GM04504 (cell line): ENCODE measurements at places on chromosomes 5 and 9.

- peak; percentile 51 for DNase-seq
Measured at GRCh38 chr9:4077499-4078102, 222.3 kb downstream of the GLIS3 start.

DNA sequence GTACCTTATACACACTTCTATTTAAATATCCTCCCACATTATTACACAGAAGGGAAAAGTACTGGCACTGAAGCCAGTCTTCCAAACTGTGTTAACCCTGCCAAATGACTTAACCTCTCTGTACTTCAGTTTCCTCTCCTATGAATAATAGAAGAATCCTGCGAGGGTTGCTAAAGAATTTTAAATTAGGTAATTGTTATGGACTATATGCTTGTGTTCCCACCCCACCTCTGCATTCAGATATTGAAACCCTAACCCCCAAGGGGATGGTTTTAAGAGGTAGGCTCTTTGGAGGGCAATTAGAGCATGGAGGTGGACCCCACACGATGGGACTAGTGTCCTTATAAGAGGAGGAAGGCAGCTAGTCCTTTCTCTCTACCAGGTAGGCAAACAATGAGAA is 72.7 kb downstream of the TTLL11 start:
- no peak for DNase-seq

- DNase-seq, result no peak
Measured at GRCh38 chr5:95907067-95907705, 54.5 kb downstream of the ELL2 start.

DNA sequence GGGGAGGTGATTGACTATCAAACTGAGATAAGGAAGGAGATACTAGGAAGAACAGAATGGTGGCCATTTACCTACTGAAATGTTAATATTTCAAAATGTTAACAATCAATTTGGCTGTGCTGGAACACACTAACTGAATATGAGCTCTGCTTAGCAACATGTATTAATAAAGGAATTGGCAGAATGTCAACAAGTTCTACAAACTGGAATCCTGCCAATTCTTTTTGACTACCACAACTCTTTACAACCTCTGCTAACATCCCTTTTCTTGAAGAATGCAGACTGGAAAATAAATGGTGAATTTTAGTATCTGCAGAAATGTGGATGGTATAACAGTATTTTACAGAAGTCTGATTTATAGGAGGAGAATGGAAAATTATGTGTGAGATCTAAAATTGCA is 446.4 kb downstream of the ISL1 start:
- no peak for DNase-seq

- no peak for DNase-seq
Measured at GRCh38 chr9:96784021-96784420, 6.1 kb upstream of the ZNF510 start.

- no peak for DNase-seq
Measured at GRCh38 chr5:100900142-100900795, 2.8 kb downstream of the ST8SIA4 start.

- no peak for DNase-seq
Measured at GRCh38 chr9:104903609-104904008, 24.3 kb downstream of the ABCA1 start.

- DNase-seq, result no peak
Measured at GRCh38 chr5:54696931-54697330, 179.4 kb downstream of the SNX18 start.

DNA sequence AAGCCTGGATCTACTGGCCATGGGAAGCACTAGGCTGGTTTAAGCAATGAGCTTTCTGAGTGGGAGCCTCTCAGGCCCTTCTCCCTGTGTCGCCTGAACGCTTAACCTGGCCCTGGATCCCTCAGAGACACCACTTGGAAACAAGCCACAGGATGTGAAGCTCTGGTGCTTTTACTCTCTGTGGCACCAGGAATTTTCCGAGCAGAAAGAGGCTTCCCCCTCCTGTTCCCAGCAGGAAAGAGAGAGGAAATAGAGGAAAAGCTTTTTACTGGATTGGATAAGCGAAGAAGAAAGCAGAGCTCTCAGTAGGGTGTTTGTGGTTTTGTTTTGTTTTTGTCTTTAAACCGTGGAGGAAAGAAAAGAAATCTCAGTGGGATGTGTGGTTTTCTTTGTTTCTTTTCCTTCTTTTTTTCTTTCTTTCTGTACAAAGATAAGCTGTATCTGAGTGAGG is 34.5 kb downstream of the COL15A1 start:
- DNase-seq, result no peak

DNA sequence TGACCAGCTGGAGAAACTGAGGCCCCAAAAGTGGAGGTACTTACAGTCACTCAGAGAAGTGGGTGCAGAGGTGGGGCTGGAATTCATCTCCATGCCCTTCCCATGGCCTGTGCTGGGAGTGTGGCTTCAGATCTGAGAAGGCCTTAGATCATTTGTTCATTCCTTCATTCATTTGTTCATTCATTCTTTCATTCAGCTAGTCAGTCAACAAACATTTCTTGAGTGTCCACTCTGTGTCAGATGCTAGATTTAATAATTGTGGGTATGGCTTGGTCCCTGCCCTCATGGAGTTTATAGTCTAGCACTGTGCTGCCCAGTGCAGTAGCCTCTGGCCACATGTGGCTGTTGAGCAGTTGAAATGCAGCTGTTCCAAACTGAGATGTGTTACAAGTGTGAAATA is 19.0 kb upstream of the CRB2 start:
- no peak for DNase-seq

DNA sequence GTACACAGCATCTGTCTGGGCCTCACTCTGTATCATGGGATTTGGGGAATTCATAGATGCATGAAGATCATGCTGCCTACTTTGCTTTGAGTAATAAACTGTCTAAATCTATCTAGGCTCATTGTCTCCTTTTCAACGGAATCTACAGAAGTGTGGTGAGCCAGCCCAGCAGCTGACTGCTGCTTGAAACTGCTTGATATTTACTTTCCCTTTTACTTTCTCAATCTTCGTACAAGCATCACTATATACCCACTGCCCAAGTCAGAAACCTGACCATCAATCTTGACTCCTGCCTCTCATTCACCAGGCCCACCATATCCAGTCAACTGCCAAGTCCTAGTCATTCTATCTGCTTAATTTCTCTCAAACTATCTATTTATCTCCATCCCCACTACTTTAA is 142.9 kb downstream of the NR2F1-AS1 start:
- no peak for DNase-seq

- DNase-seq, result no peak
Measured at GRCh38 chr9:68625559-68625958, 79.5 kb upstream of the PIP5K1B start.

- DNase-seq, result no peak
Measured at GRCh38 chr9:91147079-91147708, 214.5 kb downstream of the AUH start.

DNA sequence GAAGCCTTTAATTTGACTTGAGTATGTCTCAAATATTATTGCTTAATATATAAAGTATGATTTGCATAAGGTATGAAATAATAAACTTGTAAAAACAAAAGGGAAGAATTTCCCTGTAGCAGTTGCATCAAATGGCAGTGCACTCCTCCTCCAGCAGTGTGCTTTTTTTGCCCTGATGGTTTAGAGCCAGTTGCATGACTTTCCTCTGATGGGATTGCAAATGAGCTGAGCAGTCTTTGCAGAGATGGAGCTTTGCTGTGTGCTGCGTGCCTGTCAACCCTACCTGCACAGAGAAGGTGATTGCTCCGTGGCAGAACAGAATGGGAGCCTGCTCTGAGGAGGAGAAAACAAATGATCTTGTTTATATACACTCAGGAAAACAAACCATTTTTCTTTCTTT is 22.7 kb upstream of the CATSPER3 start:
- DNase-seq, result peak; percentile 15

GRCh38 chr5:177256296-177256695 is 47.2 kb downstream of the RAB24 start:
- DNase-seq, result no peak

- no peak for DNase-seq
Measured at GRCh38 chr5:137400571-137400970, 98.6 kb downstream of the SPOCK1 start.

DNA sequence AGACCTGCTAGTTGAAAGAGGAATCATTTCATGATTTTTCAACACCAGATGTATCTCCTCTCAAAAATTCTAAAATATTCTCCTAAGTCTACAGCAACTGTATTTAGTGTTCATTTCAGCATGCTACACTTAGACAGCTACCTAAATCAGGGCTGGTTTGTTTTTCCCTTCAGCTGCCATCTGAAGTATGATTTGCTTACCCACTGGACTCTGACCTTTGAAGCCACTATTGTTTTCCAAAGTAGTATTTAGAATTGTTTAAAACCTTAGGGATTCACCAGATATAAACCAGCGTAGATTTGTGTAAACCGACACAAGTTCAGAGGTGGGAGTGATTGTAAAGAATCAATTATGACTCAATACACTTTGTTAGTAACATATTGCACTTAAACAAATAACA is 193.1 kb downstream of the ADAMTS6 start:
- DNase-seq, result no peak

DNA sequence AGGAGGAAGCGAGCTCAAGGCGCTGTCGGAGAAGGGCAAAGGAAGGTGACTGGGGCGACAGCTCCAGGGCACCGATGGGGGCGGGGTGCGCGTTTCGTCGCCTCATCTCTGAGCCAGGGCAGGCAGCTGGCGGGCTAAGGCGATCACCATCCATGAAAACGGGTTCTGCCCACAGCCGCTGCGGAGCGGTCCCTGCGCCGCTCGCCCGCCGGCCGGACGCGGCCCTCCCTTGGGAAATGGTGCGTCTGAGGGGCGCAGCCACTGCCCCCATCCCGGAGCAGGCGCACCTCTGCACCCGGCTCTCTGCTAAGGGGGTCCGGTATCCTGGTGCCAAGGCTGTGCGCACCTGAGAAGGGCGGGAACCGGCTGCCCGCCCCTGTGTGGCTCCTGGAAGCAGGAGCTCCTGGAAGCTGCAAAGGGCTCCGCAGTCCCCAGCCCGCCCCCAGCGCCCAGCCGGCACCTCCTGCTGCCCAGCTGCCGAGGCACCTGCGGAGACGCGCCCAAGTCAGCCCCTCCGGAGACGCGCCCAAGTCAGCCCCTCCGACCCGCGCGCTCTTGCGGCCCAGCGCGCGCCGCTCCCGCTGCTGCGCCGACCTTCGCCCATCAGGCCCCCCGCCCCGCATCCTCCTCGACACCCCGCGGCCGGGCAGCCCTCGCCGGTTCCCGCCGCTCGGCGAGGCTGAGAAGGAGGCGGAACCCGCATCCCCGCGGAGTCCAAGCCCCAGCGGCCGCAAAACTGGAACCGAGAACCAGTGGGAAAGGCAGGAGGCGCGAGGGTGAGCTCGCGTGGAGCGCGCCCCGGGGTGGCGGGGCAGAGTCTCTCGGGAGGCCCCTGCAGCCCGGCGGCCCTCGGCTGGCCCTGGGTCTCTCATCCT is 757 bp downstream of the ANKRD34B start:
- DNase-seq, result no peak

GRCh38 chr9:89036383-89036782 is 45.1 kb downstream of the S1PR3 start:
- no peak for DNase-seq

DNA sequence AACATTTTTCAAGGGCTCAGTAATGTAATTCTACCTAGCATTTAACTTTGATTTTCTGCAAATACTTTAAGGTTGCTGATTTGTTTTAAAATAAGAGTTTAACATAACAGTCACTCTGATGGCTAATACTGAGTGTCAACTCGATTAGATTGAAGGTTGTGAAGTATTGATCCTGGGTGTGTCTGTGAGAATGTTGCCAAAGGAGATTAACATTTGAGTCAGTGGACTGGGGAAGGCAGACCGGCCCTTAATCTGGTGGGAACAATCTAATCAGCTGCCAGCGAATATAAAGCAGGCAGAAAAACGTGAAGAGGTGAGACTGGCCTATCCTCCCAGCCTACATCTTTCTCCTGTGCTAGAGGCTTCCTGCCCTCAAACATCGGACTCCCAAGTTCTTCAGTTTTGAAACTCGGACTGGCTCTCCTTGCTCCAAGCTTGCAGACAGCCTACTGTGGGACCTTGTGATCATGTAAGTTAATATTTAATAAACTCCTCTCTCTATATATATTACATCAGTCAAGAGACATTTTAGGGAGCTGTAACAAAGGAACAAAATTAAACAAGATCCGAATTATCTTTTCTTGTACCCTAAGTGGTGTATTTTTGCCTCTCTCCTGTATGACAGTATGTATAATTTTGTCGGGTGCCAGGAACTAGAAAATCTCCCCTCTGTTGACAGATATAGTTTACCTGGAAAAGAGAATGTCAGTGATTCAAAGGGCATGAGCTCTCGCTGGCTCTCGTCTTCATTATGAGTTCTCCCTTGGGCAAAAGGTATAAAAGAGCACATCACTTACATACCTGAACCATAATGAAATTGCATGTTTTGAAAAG is 576.1 kb downstream of the LRRC70 start:
- DNase-seq, result no peak

- DNase-seq, result no peak
Measured at GRCh38 chr5:171897231-171897630, 109.2 kb downstream of the FBXW11 start.

DNA sequence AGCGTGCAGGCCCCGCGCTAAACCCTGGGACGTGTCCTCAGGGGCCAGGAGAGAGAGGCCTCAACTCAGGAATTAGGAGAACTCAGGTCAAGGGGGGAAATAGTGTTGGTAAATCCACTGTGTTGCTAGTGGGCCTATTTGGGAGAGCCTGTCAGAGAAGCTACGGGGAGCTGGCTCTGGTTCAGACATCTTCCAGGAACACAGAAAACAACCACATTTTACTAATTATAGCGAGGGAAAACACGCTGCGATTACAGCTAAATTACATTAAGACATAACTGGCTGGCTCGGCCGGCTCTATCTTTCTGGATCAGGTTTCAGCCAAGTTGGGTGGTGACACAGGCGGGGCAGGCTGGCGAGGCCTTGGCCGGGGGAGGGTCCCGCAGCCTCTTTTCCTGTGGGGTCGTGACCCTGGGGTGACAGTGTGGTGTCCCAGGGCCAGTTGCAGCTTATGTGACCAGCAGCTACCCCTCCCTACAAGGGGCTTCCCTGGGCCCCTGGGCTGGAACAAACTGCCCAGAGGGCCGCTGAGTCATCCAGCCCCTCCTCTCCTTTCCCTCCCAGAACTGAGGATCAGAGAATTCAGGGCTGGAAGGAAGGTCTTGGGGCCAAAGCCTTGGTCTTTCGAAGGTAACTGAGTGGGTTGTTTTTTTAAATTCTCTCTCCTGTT is 75.1 kb downstream of the FGF18 start:
- DNase-seq, result peak; percentile 57

DNA sequence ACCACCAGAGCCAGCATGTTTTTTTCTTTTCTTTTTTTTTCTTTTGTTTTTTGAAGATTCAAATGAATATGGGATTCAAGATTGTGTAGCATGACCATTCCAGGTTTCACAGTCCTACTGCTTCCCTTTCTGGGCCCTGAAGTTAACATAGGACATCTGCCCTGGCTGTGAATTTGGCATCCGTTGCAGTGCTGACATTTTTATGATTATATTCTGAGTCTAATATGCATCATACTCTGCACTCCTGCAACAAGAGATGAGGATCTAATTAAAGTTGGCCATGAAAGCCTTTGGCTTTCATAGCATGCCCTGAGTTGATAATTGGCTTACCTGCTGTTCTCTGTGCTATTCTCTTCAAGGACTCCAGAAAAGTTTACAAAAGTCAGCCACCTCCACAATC is 29.8 kb downstream of the C5orf22 start:
- DNase-seq, result peak; percentile 59
